ENCODE measurements at places on chromosomes 6 and 20.
A peak's percentile ranks its signal among the peaks of the same experiment; 100 is the strongest.

- DNase-seq = no peak
Observed at GRCh38 chr20:9334866-9335265, 179.5 kb upstream of the LAMP5 start.

DNA sequence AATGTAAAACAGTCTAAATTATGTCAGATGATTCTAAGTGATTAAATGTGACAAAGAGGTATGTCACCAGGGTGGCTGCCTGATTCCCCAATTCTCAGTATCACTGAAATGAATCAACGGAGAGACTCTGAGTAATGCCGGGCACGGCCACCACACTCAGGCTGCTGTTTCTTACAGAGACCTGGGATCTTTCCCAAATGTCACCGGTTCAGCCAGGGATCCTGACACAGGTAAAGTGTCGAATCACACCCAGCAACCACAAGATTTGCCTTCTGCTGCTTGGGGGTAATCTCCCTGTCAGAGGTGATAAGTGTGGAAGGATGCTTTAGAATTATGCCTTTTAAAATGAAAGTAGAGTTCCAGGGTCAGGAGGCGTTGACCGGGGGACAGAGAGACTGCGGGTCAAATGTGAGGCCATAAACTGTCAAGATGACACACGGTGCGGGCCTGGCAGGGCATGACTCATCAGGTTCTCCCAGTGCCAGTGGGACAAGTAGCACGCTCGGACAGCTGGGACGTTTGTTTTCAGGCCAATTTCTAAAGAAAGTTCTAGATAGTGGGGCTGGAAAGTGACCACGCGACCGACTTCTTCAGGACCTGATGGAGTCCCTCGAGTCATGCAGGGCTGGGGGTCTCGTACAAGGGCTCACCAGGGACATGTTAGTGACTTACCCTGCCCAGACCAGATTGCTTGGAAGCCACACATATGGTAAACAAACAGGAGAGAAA, 48.9 kb downstream of the PRDM1 start:
- peak; percentile 26 for DNase-seq

- no peak for DNase-seq
Observed at GRCh38 chr6:44537306-44538049, 150.0 kb downstream of the CDC5L start.

DNA sequence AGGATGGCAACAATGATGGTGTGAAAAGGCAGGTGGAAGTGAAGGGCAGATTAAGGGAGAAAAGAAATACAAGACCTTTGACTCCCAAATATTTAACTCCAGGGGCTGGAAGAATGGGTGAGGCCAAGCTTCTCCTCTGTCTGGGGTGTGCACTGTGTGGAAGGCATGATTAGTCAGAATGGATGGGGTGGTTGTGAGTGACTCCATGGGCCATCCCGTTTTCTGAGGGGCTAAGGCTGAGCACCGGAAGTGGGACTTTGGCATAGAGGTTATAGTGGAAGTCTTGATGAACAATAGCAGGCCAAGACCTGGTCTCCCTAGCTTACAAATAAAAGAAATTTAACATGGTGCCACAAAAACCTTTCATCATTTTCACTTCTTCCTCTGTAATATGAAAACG, 12.1 kb downstream of the E2F3 start:
- no peak for DNase-seq

- DNase-seq = no peak
Observed at GRCh38 chr20:14030991-14031390, 35.7 kb downstream of the MACROD2 start.

DNA sequence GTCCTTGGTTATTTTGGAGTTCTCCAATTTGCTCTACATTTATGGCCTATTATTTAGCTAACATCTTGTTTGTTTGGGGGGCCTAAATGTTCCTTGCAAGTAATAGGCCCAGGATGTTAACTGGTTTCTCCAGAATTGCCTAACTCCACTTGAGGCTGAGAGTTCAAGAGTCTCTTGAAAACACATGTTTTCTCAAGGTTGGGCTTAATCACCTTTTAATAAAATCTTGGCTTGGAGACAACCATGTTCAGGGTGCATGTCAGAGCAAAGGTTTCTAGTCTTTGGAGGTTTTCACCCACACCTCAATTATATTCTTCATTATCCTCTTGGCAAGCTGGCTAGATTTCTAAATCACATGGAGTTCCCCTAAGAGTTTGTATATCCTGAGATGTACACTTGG, 54.2 kb downstream of the KLHL31 start:
- DNase-seq = no peak

- no peak for DNase-seq
Observed at GRCh38 chr6:49264496-49264895, 198.6 kb downstream of the MMUT start.

DNA sequence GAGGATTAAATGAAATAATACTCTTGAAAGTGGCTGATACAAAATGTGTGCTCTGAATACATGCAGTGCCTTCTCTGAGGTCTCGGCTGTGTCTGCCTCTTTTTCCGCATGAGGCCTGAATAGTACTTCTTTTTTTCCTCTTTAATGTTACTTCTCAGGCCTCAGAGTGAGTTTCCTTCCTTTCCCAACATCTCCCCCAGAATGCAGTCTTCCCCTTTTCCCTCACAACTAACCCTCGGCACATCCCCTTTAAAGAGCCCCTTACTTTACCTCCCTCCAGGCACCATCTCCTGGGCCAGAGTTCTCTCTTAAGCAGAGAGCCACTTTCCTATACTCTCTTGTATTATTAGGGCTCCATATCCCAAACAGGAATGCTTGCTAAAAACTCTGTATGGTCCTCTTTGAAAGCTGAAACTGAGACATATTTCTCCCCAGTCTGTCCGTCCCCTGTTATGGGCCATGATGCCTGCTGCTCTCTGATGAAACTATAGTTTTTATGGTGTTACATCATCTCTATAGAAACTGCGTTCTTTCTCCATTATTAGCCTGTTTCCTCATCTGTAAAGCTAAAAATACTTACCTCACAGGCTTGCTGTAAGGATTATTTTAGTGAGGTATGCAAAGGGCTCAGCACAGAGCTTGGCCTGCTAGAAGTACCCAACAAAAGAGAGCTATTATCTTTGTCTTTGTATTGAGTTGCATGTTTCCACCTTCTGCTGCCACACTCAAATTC, 2.3 kb downstream of the PLAGL2 start:
- no peak for DNase-seq

Data from activated CD4-positive, alpha-beta T cell treated with anti-CD3 and anti-CD28 coated beads, Interleukin-2, amount 50 U/mL, for 48 hours (primary cell).